DMS 273 treated with DMSO at 0.1 percent for 48 hours (cell line): ENCODE measurements at places on chromosomes 4 and X.

DNA sequence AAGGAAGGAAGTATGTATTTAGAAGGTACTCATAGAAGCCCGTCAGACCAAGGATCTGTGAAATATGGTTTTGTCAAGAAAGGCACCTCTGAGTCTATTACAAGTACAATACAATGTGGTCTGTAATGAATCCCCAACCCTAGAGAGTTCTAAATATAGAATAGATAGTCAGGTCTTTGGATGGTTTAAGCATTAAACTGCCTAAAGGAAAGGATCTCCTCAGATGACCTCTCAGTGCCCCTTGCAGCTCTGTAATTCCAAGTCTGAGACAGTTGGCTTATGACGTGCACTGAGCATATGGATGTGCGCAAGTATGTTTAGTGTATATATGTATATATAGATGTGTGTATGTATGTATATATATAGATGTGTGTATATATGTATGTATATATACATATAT is 62.0 kb downstream of the CCSER1 start:
- DNase-seq, result no peak

DNA sequence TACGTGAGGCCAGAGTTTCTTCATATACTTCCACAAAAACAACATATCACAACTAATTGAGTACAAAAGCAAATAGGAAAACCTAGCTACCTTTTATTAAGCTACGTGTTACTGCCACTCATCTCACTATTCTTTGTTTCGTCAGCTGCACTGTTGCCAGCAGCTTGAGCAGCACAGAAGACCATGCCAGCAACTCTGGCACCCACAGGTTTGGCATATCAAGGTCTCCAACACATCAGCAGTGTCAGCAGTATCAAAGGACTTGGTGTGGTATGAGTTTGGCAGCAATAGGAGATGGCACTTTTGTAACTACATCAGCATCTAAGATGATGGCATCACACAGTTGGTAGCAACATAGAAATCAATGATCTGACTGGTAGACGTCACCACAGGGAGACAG is 30.7 kb downstream of the CDKL2 start:
- DNase-seq, result no peak

DNA sequence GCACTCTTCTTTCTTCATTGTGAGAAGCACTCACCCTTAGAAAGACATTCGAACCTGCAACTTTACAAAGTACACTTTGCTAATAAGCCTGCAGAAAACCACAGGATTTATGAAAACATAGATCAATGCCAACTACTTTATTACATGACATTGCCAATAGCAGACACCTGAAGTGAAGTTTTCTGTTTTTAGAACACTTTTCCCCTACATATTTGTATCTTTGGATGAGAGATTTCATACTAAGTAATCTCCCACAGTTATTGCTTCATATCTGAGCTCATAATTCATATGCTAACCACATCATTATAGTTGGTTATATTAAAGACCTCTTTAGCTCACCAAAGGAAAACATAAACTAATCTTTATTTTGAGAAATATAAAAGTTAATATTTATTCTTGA is 276.5 kb upstream of the CTSO start:
- DNase-seq, result no peak

DNA sequence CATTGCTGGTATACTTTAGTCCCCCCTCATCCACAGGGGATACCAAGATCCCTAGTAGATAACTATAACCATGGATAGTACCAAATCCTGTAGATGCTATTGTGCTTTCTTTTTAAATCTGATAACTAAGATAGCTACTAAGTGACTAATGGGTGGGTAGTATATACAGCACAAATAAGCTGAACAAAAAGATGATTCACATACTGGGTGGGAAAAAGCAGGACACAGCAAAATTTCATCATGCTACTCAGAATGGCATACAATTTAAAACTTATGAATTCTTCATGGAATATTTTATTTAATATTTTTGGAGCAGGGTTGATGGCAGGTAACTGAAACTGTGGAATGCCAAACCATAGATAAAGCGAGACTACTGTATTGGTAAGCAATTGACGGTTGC is 161.6 kb downstream of the IL15 start:
- DNase-seq, result no peak

DNA sequence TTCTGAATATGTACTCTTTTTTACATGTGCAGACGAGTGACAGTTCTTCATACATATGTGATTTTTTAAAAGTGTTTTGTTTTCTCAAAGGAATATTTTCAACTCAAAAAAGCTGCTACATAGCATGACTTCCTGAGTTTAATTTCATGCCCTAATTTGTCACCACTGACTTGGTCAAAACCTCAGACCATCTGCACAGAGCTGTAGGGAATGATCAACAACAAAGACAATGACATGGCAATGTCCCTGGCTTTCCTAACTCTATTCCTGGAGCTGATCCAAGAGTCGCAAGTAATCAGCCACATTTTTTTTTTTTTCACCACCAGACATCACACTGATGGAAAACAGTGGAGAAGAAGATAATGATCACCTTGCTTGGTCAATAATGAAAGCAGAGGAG is 97.7 kb downstream of the TMA16 start:
- no peak for DNase-seq

- DNase-seq, result no peak
These were observed 85.0 kb downstream of the NFKB1 start for GRCh38 chr4:102586002-102586643.

GRCh38 chrX:109533005-109533404 is 3.6 kb upstream of the NXT2 start:
- no peak for DNase-seq

DNA sequence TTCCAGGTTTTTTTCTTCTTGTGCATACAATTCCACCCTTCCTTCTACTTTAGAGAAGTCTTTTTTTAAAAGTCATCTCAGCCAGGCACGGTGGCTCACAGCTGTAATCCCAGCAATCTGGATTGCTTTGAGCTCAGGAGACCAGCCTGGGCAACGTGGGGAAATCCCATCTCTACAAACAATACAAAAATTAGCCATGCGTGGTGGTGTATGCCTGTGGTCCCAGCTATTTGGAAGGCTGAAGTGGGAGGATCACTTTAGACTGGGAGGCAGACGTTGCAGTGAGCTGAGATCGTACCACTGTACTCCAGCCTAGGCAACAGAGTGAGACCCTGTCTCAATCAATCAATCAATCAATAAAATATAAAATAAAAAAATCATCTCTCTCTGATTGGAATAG is 14.8 kb downstream of the ELOVL6 start:
- DNase-seq, result no peak
